ENCODE measurements at places on chromosomes 11 and 22.

DNA sequence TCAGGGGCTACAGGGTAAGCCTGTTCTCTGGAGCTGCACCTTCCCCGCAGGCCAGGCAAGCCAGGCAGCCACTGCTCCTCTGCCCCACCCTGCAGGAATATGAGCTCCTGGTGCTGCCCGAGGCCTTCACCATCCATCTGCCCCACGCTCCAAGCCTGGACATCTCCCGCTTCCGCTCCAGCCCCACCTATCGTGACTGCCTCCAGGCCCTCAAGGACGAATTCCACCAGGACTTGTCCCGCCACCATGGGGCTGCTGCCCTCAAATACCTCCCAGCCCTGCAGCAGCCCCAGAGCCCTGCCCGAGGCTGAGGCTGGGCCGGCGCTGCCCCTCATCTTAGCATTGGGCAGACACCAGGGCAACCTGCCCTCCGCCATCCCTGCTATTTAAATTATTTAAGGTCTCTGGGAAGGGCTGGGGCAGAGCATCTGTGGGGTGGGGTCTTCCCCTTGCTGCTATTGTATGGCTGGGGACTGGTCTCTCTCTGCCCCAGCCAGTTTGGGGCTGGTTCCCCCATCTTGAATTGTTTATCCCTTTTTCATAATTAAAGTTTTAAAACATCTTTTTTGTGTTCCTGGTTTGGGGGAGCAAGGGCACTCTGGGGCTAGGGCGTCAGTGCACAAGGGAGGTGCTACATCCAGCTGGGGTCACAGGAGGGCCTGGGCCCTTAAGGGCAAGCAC is 6.2 kb downstream of the LARGE2 start:
- no peak for DNase-seq

- no peak for DNase-seq
These were observed 71.6 kb upstream of the AKIP1 start for GRCh38 chr11:8839306-8839956.

GRCh38 chr11:28123151-28123581 is 15.0 kb downstream of the METTL15 start:
- no peak for DNase-seq

DNA sequence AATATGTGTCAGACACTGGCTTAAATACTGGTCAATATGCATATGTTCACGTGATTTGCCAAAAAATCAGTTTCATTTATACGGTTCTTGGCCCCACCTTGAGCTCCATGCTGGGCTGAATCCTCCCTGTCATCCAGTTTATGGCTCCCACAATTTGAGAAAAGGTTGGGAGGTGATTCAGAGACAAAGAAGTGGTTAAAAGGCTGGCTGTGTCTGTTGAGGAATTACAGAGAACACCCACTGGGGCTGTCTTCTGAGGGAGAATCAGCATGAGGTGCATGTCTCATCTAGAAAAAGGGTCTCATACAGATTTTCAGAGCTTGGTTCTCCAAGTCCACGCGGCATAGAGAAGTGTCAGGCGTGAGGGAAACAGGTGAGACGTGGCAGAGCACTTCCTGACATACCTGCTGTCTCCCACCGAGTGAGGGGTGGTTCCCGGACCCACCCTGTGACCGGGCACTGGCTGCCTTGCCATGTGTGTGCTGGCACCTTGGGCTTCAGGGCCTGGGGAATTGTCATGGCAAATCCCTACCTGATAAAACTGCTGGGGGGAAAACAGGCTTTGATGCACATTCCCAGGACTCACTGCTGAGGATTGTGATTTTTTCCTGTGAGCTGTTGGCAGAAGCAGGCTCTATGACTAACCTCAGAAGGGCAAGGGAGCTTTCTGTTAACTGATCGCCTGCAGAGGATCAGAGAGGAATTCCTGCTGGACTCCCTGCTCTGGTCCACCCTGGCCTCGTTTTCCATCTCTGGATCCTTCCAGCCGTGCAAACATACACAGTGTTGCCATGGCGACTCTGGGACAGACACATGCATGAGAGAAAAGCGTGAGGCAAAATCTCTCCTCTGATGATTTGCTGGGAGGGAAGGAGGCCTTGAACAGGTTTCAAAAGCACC is 223.6 kb downstream of the ADAMTS15 start:
- no peak for DNase-seq

DNA sequence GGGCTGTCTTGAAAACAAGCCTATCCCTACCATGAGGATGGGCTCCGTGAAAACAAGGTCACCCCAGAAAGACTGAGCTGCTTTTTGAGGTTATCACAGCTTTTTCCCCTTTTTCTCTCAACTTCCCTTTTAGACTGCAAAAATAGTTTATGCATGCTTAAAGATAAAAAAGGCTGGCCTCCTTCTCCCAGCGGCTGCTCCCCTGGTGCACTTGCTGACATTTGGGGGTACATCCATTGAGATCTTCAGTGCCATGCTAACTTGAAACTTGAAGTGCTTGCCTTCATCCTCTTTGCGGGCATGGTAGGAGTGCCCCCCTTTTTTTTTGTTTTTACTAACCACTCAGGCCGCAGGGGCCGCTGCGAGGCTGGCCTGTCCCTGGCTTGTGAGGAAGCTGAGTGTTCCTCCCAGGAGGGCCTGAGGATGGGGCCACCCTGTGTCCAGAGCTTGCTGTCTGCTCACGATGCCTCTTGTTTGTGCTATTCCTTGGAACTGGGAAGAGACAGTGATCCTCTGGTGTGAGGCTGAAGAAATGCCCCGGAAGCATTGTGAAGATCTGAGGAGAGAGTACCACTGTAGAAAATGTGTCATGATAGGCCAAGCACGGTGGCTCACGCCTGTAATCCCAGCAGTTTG is 2.2 kb downstream of the TANGO2 start:
- no peak for DNase-seq

GRCh38 chr11:62775646-62776045 is 4.5 kb downstream of the TAF6L start:
- no peak for DNase-seq

GRCh38 chr11:120028181-120028896 is 109.6 kb downstream of the TRIM29 start:
- no peak for DNase-seq

- DNase-seq: no peak
These were observed 868 bp downstream of the TEF start for GRCh38 chr22:41382610-41383009.

GRCh38 chr11:128893578-128894285 is 2.6 kb downstream of the KCNJ5 start:
- DNase-seq: no peak

GRCh38 chr22:40014667-40015248 is 20.0 kb downstream of the FAM83F start:
- no peak for DNase-seq

DNA sequence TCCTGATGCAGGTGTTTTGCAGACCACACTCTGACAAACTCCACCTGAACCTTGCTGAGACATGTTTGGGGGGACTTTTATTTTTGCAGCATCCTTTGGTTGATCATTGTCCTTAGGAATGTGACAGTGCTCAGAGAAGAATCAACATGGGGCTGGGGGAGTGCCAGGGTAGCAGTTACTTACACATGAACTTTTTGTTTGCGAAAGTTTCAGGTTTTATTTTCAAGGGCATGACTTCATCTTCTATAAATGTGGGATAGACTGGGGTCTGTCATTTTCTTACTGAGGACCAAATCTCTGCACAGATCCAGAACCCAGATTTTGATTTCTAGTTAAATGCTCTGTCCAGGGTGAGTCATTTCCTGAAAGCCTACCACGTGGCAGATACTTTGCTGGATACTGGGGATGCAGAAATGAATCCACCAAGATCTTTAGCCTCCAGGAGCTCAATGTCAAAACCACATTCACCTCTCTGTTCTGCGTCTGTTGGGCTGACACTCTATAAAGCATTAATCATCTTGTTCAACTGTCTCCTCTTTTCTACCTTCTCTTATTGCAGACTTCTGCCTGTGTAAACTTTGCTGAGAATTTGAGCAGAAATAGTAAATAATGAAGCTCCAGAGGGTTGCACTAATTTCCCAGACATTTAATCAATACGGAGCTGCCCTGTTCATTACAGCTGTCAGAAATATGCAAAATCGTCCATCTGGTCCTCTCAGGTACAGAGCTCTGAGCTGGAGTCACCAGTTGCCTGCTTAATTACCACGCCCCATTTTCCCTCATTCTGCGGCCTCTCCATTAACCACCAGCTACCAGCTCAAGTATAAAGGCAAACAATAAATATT is 387.9 kb downstream of the MIAT start:
- DNase-seq: no peak
